ENCODE measurements at places on chromosomes 4 and X. TPM values are rescaled to one million over a fixed set of nuclear protein-coding genes. Genes with fewer than 3 reads are reported as not detected.

Gene MAOB
- total RNA-seq: 5.7 TPM

Gene MGAT4D
- not detected for total RNA-seq

Gene KLHL13
- 3.0 TPM for total RNA-seq

Gene NEUROG2
- not detected for total RNA-seq

Gene PRIMPOL
- total RNA-seq: 4.6 TPM

Gene PCDH10
- total RNA-seq: 0.33 TPM

Gene FREM3
- total RNA-seq: not detected

All from body of pancreas (tissue), 4 donors.